T47D (cell line): ENCODE measurements at places on chromosomes 2 and 18.
A peak's percentile ranks its signal among the peaks of the same experiment; 100 is the strongest.

DNA sequence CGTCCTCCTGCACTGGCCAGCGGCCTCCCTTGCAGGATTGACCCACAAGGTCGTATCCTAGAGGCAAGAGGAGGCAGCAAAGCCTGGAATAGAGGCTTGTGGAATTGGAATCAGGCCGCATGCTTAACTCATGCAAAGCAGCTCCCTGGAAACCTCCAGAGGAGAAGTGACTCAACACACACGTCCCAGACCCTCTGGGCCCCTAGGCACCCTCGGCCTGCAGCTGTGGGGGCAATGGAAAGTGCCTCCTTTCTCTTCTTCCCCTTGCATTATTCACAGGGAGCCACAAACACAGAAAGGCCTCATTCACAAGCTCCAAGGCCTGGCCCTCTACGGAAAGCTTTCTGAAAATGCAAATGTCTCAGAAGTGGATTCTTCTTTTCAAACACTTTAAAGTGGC, 19.6 kb downstream of the SPATA3 start:
- no peak for DNase-seq

- DNase-seq = no peak
Observed at GRCh38 chr2:237714690-237715458, 83.7 kb upstream of the RBM44 start.

GRCh38 chr2:150528861-150529801, 41.7 kb upstream of the RND3 start:
- DNase-seq = peak; percentile 15

DNA sequence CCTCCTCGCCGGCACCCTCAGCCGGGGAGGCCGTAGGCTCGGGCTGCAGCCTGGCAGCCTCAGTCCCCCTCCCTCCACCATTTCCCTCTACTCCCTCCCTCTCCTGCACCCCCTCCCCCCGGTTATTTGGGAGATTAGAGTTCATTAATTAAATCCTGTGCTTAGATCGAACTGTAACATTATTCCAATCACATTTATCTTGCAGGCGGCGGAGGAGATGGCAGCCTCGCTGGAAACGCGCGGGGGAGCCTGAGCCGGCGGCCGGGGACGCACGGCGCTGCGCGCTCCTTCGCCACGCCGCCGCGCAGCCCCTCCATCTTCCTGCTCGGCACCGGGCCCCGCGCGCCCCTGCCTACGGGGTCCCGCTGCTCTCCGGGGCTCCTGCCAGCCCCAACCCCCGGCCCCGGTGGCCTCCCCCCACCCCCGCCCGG, at the start of gene ST8SIA3:
ST8SIA3 (plus strand) TSS at position 287 of the 431 bp plus-strand sequence. CDS start 290 bp downstream, outside the sequence.
- no peak for DNase-seq

DNA sequence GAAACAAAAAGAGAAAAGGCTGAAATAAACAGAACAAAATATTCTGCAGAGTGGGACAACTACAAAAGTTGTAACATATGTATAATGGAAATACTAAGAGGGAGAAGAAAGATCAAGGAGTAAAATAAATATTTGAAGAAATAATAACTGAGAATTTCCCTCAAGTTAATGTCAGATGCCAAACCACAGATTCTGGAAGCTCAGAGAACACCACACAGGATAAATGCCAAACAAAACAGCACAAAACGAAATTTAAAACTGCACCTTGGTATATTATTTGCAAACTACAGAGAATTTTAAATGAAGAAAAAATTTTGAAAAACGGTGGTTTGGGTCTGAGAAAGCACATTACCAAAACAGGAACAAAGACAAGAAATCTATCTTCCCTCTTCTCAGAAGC, 1588.9 kb upstream of the TMEFF2 start:
- no peak for DNase-seq

GRCh38 chr2:180559771-180560170, 420.6 kb upstream of the UBE2E3 start:
- DNase-seq = no peak

GRCh38 chr18:75409806-75410205, 17.7 kb downstream of the SMIM21 start:
- no peak for DNase-seq

DNA sequence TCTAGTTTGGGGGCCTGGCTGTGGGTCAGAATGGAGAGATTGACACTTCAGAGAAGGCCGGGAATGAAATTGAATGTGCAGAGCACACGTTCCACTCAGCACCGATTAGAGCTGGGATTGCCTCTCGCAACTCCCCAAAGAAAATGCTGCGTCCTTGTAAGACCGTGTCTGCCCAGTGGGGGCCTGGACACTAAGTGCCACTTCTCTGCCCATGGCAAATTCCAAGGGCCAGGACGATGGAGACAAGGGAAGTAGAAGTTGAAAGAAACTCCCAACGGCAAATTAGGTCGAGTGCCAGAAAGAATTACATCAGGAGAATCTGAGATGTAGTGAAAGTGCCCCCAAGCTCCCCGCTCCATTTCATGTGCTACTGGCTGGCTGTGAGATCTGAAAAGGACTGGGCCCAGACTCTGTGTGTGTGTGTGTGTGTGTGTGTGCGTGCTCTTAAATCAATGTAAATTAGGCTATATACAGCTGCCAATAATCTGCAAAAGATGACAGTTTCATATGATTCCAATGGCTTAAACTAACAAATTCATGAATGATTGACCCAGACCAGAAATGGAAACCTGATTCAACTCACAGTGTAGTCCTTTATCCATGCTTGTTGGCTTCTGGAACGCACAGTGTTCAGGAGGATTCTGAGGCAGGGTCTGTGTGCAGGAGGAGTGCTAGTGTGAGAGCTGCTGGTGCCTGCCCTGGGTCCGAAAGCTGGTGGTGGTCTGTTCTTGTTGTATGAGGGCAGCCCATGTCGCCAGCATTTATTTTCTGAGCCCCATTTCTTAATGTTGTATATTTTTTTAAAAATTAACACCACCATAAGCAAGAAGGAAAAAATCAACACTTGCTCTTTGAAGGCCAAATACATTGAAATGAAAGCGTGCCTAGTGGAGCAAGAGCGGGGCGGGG, 234.3 kb downstream of the AGAP1 start:
- no peak for DNase-seq

DNA sequence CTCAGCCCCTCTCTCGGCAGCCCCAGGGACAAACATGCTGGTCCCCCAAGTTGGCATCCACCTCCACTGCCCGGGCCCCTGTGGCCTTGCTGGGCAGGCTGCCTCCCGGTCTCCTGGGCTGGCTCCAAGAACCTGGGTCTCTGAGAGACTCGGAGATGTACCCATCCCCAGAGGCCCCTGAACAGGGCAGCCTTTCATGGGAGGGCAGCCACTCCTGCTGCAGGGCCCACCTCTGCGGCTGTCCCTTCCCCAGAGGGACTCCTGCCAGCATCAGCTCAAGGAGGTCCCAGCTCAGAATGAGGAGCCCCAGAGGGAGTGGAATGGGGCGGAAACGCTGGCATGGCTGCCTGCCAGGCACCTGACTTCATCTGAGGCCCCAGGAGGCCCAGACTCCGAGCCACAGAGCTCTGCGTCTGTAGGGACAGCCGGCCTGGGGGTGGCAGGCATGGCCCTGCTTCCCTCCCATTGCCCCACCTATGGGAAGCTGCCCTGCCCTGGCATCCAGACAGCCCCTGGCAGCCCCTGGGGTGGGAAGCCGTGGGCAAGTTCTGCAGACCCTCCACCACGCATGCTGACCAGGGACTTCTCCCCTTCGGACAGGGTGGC, 857 bp upstream of the CROCC2 start:
- DNase-seq = no peak

DNA sequence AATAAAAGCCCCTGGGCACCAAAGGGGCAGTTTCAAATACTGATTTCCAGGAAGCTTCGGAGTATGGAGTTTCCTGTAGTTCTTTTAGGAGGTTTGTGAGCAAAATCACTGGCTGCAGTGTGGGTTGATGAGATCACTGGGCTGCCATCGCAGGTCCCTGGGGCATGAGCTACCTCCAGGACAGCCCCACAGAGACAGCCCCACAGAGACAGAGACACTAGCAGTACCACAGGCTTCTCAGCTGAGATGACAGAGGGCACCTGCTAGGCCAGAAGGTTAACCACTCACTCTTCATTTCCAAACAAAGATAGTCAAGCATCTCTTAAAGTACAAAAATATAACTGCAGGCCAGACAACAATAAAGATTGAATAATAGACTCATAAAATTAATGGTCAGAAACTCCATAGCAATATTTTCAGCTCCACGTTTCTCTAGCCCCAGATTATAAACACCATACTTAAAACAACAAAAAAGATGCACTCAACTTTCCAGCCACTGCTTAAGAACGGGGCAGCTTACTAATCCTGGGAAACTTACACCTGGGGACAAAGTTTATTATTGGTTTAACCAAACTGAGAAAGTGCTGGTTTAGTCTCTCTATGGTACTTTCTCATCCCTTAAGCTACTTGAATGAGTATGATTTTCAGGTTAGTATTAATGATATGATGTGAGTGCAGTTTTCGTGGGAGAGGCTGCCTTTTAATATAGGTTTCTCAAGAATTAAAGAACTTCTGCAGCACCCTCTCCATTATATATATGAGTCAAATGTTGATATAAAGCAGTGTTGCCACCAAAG, 11.6 kb downstream of the AFF3 start:
- DNase-seq = no peak

DNA sequence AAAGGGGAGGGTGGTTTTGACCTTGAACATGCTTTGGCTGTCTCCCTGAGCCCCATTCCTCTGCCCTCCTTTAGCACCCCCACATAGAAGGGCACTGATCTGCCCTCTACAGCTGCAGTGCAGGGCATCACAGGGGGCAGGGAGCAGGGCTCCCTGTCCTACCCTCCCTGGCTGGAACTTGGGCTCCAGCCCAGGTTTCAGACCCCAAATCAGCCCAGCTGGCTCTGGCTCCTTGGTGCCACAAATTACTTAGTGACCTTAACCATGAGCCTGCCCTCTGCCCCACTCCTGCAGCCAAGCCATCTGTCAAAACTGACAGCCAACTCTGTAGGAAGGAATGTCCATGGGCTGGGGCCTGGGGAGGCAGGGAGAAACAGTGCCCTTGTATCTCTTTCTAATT, 105.6 kb downstream of the MAPK4 start:
- no peak for DNase-seq

GRCh38 chr2:27125104-27125503, 1.5 kb downstream of the ABHD1 start:
- DNase-seq = no peak
